ENCODE measurements at places on chromosomes 11 and 22.
A peak's percentile ranks its signal among the peaks of the same experiment; 100 is the strongest.

GRCh38 chr22:39984006-39984405 is 10.7 kb upstream of the FAM83F start:
- DNase-seq = no peak

- peak; percentile 15 for DNase-seq
These were observed 491.8 kb downstream of the ETS1 start for GRCh38 chr11:128095466-128095981.

DNA sequence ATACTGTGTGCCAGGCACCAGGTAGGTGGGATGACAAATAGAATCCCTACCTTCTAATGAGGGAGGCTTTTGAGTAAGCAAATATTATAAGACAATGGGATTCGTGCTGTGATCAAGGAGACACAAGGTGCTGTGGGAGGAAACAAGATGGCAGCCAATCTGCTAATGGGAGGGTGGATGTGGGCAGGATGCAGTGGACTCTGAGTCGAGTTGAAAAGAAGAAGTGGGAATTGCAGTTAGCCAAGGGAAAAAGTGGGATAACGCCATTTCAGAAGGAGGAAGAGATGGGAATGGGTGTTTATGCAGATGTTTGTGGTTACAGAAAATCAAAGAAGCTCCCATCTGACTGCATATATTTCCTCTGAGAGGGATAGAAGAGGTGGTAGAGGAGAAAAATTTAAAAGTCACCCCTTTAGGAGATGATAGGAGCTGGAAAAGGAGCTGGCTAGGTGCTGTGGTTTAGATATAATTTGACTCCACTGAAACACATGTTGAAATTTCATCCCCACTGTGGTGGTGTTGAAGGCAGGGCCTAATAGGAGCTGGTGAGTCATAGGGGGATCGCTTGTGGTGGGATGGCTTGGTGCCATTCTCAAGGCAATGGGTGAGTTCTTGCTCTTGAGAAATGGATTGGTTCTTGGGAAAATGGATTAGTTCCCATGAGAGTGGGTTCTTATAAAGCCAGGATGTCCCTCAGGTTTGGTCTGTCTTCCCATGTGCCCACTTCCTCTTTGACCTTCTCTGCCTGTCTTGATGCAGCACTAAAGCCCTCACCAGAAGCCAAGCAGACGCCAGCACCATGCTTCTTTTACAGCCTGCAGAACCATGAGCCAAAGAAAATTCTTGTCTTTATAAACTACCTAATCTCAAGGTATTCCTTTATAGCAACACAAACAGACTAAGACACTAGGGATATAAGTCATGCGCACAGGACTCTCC is 30.0 kb upstream of the POU2AF1 start:
- DNase-seq = peak; percentile 76

- no peak for DNase-seq
These were observed 5.9 kb downstream of the CADM1 start for GRCh38 chr11:115498354-115498753.

DNA sequence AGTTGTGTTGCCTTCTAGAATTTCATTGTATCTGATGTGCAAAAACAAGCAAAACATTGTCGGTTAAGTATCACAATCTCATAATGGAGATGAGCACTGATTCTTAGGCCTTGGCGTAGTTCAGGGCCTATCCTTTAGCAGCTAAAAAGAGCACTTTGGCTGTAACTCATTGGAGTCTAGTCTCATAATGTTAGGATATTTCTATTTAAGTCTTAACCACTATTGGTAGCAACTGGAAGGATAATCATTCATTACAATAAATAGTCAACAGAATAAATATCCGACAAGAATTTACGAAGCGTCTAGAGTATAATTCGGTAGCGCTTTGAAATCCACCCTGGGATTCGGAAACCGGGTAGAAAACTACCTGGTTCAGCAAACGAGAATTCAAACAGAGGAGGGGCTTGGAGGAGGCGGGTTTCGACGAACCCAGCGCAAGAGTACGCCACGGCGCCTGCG is 461 bp upstream of the EED start:
- peak; percentile 96 for DNase-seq

DNA sequence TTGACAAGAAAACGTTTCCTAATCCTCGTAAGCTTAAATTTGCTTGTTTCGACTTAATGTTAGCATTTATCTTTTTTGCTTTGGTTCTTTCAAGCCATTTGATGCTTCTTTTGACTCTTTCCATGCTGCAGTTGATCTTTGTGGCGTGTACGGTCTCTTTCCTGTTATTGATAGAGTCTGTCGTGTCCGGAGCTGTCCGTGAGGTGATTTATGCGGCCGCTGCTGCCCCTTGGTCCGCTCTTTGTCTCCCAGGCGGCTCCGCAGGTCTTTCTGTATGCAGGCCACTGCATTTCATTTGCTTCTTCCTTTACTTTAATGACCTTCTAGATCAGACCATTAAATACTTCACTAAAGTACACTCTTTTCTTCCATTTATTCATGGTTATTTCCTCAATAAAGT is 50.3 kb downstream of the TBC1D22A start:
- no peak for DNase-seq

DNA sequence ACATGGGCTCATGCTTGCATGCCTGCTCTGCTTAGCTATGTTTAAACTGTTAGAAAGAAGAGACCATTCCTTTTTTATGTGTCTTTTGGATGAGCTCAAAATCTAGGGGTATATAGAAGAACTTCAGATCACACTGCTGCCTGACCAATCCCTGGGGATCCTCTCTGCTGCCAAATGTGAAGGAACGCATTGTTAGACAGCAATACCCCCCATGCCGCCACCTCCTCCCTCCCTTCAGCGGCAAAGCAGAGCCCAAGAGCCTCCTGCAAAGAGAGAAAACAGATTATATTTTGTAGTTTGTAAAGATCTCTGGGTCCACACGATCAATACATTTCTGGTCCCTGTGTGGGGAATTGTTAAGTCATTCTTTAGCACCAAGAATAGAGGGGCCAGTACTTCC is 677.6 kb downstream of the NTM start:
- DNase-seq = peak; percentile 54

GRCh38 chr11:69705901-69706787 is 2.3 kb upstream of the FGF19 start:
- no peak for DNase-seq

- DNase-seq = no peak
These were observed 24.7 kb downstream of the TNRC6B start for GRCh38 chr22:40202225-40202944.

GRCh38 chr11:35857922-35858321 is 85.9 kb upstream of the LDLRAD3 start:
- no peak for DNase-seq

GRCh38 chr22:42459287-42460063 is 27.3 kb upstream of the NFAM1 start:
- DNase-seq = no peak

DNA sequence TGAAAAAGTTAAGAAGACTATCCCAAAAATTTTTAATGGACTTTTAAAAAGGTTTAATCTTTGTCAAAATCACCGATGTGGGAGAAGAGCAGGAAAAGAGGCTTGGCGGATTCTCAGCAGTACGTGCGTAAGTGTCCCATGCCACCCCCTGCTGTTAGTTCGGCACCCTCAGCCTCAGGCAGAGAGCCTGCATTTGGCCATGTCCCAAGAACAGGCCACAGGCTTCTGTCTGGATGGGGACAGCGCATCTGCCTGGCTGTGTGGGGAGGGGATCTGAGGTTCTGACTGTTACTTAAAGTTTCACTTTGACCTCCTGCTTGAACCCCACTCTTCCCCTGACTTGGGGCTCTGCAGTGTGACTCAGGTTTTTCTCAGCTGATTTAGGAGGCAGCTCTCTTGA is 35.3 kb downstream of the EXT2 start:
- DNase-seq = peak; percentile 73

- DNase-seq = no peak
These were observed 365.2 kb upstream of the DDI1 start for GRCh38 chr11:103671143-103671651.

- no peak for DNase-seq
These were observed 32.9 kb upstream of the KLHL35 start for GRCh38 chr11:75465701-75466531.

DNA sequence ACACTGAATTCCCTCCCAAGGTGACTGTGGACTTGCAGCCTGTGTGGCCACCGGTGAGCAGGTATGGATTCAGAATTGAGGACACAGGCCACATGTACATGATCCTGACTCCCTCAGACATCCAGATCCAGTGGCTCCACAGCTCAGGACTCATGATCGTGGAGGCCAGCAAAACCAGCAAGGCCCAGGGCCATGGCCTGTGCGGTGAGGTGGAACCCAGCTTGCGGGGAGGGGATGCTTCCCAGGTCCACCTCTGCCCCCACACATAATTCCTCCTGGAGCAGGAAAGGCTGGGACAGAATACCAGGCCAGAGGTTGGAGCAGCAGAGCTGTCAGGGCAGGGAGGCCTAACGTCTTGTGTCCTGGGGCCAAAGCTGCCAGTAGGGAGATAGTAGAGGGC is 82.1 kb downstream of the OTOG start:
- DNase-seq = no peak

- DNase-seq = no peak
These were observed 218.8 kb upstream of the B3GAT1 start for GRCh38 chr11:134630861-134631260.

GRCh38 chr11:12430954-12431595 is 53.7 kb downstream of the PARVA start:
- DNase-seq = no peak

DNA sequence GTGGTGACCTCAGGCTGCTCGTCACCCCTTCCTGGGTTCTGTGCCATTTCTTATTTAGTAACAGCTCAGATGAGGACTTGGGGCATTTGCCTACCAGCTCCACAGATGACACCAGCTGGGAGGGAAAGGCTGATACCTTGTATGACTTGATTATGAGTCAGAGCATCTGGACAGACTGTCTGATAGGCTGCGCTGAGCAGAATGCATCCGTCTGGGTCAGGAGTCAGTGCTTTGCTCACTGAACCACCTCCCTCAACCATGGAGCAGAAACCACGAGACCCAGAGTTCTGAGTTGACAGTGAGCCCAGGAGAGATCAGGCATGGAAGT is 6.8 kb downstream of the ST14 start:
- DNase-seq = no peak

- no peak for DNase-seq
These were observed 21.0 kb upstream of the RAB30 start for GRCh38 chr11:83092488-83093384.

GRCh38 chr22:28951969-28952521 is 68.7 kb downstream of the ZNRF3 start:
- DNase-seq = no peak

DNA sequence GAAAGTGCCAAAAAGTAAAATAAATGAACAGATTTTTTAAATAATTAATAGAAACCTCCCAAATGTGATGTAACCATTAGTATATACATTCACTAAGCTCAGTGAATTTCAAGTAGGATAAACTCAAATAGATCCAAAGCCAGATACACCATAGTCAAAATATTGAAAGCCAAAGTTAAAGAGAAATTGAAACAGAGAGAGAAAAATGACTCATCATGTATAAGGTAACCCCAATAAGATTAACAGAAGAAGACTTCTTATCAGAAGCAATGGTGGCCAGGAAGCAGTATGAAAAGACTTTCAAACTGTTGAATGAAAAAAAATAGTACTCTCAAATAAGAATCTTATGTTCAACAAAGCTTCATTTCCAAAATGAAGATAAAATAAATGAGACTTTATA is 70.5 kb downstream of the LUZP2 start:
- DNase-seq = no peak

GRCh38 chr11:12180257-12181205 is 70.1 kb downstream of the MICAL2 start:
- no peak for DNase-seq

- DNase-seq = peak; percentile 62
These were observed 489.4 kb downstream of the KCNA4 start for GRCh38 chr11:29527391-29527936.

Data from A673 (cell line).